CD8-positive, alpha-beta memory T cell (primary cell): ENCODE measurements at places on chromosomes 7 and 10. TPM values are rescaled to one million over a fixed set of nuclear protein-coding genes. Genes with fewer than 3 reads are reported as not detected.

DNA sequence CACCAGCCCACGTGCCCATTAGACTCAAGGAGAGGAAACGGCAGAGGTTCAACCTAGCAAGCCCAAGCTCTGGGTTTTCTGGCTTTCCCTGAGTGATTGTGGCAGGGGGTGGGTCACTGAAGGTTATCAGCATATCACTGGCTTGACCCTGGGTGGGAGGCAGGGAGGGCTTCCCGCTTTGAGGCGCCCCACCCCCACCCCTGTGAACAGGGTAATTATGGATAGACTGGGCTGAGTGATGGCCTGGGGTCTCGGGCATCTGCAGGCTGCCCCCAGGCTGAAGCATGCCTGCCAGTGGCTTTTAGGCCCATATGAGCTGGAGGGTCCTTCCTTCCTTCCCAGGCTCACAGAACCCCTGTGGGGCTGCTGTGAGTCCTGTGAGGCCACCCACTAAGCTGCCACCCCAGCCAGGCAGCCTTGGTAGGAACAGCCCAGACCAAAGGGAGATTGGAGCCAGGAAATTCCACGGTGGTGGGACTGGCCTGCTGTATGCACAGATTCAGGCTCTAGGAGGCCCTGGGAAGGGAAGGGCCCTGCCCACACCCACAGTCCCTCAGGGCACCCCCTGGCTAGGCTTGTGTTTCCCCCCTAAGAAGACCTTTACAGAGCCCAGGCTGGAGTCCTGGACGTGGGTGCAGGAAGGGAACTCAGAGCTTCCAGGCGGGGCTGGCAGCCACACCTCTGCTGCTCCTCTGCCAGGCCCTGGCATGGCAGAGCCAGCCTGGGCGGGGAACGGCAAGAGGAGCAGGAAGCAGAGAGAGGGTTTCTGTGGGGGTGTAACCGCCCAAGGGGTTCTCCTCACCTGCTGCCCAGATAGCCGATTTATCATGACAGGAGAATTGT lies 33.1 kb downstream of the GPRIN2 start:
- H3K36me3 ChIP-seq = no peaks in the 10 kb centered on the region
- H3K4me3 ChIP-seq = no peak overlapping the region
- no peaks in the 10 kb centered on the region for H3K4me1 ChIP-seq

- H3K4me3 ChIP-seq = no peak overlapping the region
- no peaks in the 10 kb centered on the region for H3K27me3 ChIP-seq
- no peak for DNase-seq
- H3K36me3 ChIP-seq = no peaks in the 10 kb centered on the region
Measured at GRCh38 chr7:51786284-51786683, 469.7 kb upstream of the COBL start.

GRCh38 chr10:77301305-77301730 lies 336.3 kb downstream of the KCNMA1 start:
- no peaks in the 10 kb centered on the region for H3K4me1 ChIP-seq
- no peak for DNase-seq
- H3K27me3 ChIP-seq = no peaks in the 10 kb centered on the region
- H3K27ac ChIP-seq = no peak overlapping the region

GRCh38 chr10:69750011-69750373 lies 51.7 kb upstream of the COL13A1 start:
- H3K27ac ChIP-seq = no peak overlapping the region
- H3K27me3 ChIP-seq = no peaks in the 10 kb centered on the region
- no peak overlapping the region for H3K4me3 ChIP-seq
- no peaks in the 10 kb centered on the region for H3K4me1 ChIP-seq

GRCh38 chr10:125034675-125035074 lies 92.8 kb downstream of the ZRANB1 start:
- no peak overlapping the region for H3K27ac ChIP-seq
- no peak for DNase-seq

GRCh38 chr10:71150796-71151195 lies 61.6 kb upstream of the UNC5B start:
- DNase-seq = no peak
- H3K27ac ChIP-seq = no peak overlapping the region
- H3K4me3 ChIP-seq = no peak overlapping the region
- H3K27me3 ChIP-seq = no peaks in the 10 kb centered on the region
- no peaks in the 10 kb centered on the region for H3K4me1 ChIP-seq

DNA sequence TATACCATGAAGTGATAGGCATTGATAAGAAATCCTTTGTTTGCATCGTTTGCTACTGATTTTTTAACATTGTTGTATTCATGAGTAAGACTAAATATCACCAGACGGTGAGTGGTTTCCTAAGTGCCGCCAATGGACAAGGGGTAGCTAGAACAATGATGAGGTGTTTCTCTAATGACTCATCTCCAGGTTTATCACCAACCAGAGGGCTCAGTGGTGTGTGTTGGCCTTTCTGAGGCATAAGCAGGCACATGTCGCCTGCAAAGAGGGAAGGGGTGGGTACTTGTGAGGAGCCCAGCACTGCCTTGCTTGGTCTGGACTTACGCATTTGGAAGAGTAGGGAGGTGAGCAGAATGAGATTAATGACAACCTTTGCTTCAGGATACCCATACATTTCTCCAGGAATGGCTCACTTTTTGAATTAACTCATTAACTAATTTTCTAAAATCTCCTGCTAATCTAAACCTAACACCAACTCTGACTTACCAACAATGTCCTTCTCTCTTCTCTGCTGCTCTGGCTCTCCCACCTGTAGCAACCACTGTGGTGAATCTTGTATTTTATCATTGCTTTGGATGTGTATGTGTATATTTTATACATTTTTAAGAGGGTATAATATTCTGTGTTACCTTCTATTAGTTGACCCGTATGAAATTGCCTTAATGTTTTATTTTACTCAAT lies 722.6 kb downstream of the GRID1 start:
- H3K27ac ChIP-seq = no peak overlapping the region
- DNase-seq = no peak
- no peak overlapping the region for H3K4me3 ChIP-seq
- no peaks in the 10 kb centered on the region for H3K36me3 ChIP-seq

GRCh38 chr10:34333513-34333912 lies 481.6 kb downstream of the PARD3 start:
- H3K27me3 ChIP-seq = no peaks in the 10 kb centered on the region
- no peak overlapping the region for H3K27ac ChIP-seq
- no peak for DNase-seq
- no peaks in the 10 kb centered on the region for H3K36me3 ChIP-seq

GRCh38 chr10:7819121-7819460 lies 786 bp downstream of the TAF3 start:
- peaks cover 23% of the 10 kb centered on the region for H3K4me1 ChIP-seq
- H3K27me3 ChIP-seq = no peaks in the 10 kb centered on the region
- peak overlapping the region; percentile 87 for H3K4me3 ChIP-seq
- H3K36me3 ChIP-seq = no peaks in the 10 kb centered on the region

GRCh38 chr10:24618401-24618800 lies 105.3 kb downstream of the ARHGAP21 start:
- H3K4me1 ChIP-seq = peaks cover 30% of the 10 kb centered on the region
- no peaks in the 10 kb centered on the region for H3K36me3 ChIP-seq
- DNase-seq = no peak
- no peak overlapping the region for H3K27ac ChIP-seq
- no peaks in the 10 kb centered on the region for H3K27me3 ChIP-seq
- H3K4me3 ChIP-seq = no peak overlapping the region

- H3K27me3 ChIP-seq = no peaks in the 10 kb centered on the region
- DNase-seq = no peak
- no peaks in the 10 kb centered on the region for H3K4me1 ChIP-seq
- H3K4me3 ChIP-seq = no peak overlapping the region
- no peak overlapping the region for H3K27ac ChIP-seq
Measured at GRCh38 chr10:123409426-123409825, 255.2 kb downstream of the BUB3 start.

- no peak for DNase-seq
- no peak overlapping the region for H3K27ac ChIP-seq
- no peak overlapping the region for H3K4me3 ChIP-seq
- no peaks in the 10 kb centered on the region for H3K27me3 ChIP-seq
Measured at GRCh38 chr7:756928-757560, 30.0 kb upstream of the PRKAR1B start.

- no peaks in the 10 kb centered on the region for H3K36me3 ChIP-seq
- peaks cover 27% of the 10 kb centered on the region for H3K4me1 ChIP-seq
- H3K4me3 ChIP-seq = no peak overlapping the region
- peak; percentile 38 for DNase-seq
- H3K27me3 ChIP-seq = no peaks in the 10 kb centered on the region
- no peak overlapping the region for H3K27ac ChIP-seq
Measured at GRCh38 chr7:105857009-105857952, 19.1 kb downstream of the ATXN7L1 start.

- no peak for DNase-seq
- no peak overlapping the region for H3K4me3 ChIP-seq
- peaks cover 2% of the 10 kb centered on the region for H3K4me1 ChIP-seq
- no peaks in the 10 kb centered on the region for H3K36me3 ChIP-seq
- no peaks in the 10 kb centered on the region for H3K27me3 ChIP-seq
Measured at GRCh38 chr10:104128214-104128613, 6.2 kb downstream of the SFR1 start.

DNA sequence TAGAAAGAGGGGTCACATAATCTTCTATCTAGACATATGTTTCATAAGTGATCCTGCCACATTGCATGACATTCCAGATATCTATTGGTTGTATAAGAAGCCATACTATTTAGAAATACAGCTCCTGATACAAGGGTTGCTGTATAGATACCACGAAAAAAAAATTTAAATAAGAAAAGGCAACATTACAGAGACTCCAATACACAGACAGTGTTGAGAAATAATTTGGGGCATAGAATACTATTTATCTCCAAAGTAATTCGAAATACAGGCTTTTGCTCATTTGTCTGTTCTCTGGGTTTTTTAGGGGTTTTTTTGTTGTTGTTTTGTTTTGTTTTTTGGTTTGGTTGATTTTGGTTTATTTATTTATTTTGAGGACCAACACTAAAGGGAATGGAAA lies 2.6 kb downstream of the IFIT2 start:
- no peak overlapping the region for H3K4me3 ChIP-seq
- peaks cover 19% of the 10 kb centered on the region for H3K36me3 ChIP-seq
- no peak overlapping the region for H3K27ac ChIP-seq
- H3K4me1 ChIP-seq = peaks cover 28% of the 10 kb centered on the region
- no peaks in the 10 kb centered on the region for H3K27me3 ChIP-seq

GRCh38 chr10:6643962-6644361 lies 63.9 kb upstream of the PRKCQ start:
- no peaks in the 10 kb centered on the region for H3K36me3 ChIP-seq
- H3K4me1 ChIP-seq = peaks cover 22% of the 10 kb centered on the region
- no peak overlapping the region for H3K27ac ChIP-seq
- no peaks in the 10 kb centered on the region for H3K27me3 ChIP-seq

GRCh38 chr7:148127374-148127773 lies 463.2 kb upstream of the C7orf33 start:
- no peak for DNase-seq
- no peaks in the 10 kb centered on the region for H3K4me1 ChIP-seq
- no peaks in the 10 kb centered on the region for H3K27me3 ChIP-seq
- no peak overlapping the region for H3K27ac ChIP-seq
- H3K4me3 ChIP-seq = no peak overlapping the region

DNA sequence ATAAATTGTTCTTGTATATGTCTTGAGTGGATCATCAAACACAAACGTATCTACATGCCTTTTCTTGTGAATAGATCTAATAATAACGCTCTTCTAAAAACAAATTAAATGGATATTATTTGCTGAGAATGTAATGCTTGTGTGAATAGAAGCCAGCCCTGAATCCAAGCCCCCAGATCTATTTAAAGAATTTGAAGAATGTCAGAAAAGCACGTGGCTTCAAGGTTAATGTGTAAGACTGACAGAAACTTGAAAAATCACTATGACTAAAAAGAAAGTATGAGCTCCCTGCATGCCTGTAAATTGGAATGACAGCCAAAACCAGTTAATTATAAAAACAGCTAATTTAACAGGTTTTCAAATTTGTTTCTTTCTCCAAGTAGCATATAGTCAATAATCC lies 43.2 kb upstream of the ATRNL1 start:
- no peak overlapping the region for H3K27ac ChIP-seq
- H3K27me3 ChIP-seq = no peaks in the 10 kb centered on the region
- no peaks in the 10 kb centered on the region for H3K36me3 ChIP-seq
- H3K4me3 ChIP-seq = no peak overlapping the region
- no peak for DNase-seq
- no peaks in the 10 kb centered on the region for H3K4me1 ChIP-seq

DNA sequence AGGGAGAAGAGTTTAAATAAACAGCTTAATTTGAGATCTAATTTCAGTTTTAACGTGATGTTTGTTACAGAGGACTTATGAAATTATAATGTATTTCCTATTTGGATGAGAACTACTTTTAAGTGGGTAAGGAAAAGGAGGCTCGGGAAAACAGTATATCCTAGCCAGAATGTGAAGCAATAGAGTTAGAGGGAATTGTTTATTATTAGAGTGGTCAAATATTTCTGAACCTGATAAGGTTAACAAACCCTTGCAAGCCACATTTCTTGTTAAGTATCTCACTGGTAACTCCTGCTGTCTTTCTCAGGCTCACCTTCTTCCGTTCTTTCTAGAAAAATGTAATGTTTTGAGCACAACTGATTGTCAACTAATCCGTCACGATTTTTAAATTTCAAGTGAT lies 335.1 kb upstream of the MBL2 start:
- H3K27ac ChIP-seq = no peak overlapping the region
- no peaks in the 10 kb centered on the region for H3K27me3 ChIP-seq
- no peak for DNase-seq
- H3K4me1 ChIP-seq = no peaks in the 10 kb centered on the region
- H3K36me3 ChIP-seq = no peaks in the 10 kb centered on the region

GRCh38 chr7:108367946-108368345 lies 88.3 kb downstream of the NRCAM start:
- no peak overlapping the region for H3K4me3 ChIP-seq
- no peaks in the 10 kb centered on the region for H3K4me1 ChIP-seq
- no peak for DNase-seq
- H3K27ac ChIP-seq = no peak overlapping the region
- no peaks in the 10 kb centered on the region for H3K27me3 ChIP-seq
- no peaks in the 10 kb centered on the region for H3K36me3 ChIP-seq

- no peaks in the 10 kb centered on the region for H3K36me3 ChIP-seq
- H3K27me3 ChIP-seq = no peaks in the 10 kb centered on the region
- no peak overlapping the region for H3K27ac ChIP-seq
Measured at GRCh38 chr7:149729586-149729982, 43.8 kb downstream of the ZNF467 start.

GRCh38 chr7:13850185-13850752 lies 139.2 kb downstream of the ETV1 start:
- H3K27ac ChIP-seq = peak overlapping the region; percentile 36
- H3K4me3 ChIP-seq = no peak overlapping the region
- no peaks in the 10 kb centered on the region for H3K36me3 ChIP-seq
- H3K27me3 ChIP-seq = no peaks in the 10 kb centered on the region
- peak; percentile 67 for DNase-seq
- peaks cover 22% of the 10 kb centered on the region for H3K4me1 ChIP-seq

Gene SDK1
- 0.04 TPM for total RNA-seq

Gene CALML5
- not detected for total RNA-seq

Gene HMX3
- total RNA-seq = not detected

Gene FGFBP3
- total RNA-seq = 3.1 TPM

Gene TUBB8
- not detected for total RNA-seq

Gene OR9A2
- total RNA-seq = not detected

Gene PRLHR
- total RNA-seq = not detected

Gene CREB3L2
- total RNA-seq = 25.0 TPM

Gene GLI3
- 0.44 TPM for total RNA-seq
